ENCODE measurements at places on chromosomes 7 and 10.

GRCh38 chr7:145850636-145851035 lies 266.0 kb upstream of the CNTNAP2 start:
- DNase-seq = no peak

DNA sequence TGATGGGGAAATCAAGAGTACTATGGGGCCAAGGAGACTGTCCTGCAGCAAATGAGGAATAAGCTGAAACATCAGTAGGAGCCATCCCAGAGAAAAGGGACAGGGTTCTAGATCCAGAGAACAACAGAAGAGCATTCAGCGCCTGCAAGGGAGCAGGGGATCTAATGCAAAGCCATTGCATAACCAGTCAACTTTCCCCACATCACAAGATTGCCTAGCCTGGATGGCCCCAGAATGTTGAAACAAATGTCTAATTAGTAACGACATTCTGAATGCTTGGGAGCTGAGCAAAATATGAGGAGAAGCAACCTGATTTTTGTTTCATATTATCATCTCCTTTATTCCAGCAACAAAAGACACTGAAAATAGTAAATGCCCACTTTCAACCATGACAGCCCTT lies 2.7 kb upstream of the MPP7 start:
- DNase-seq = no peak

DNA sequence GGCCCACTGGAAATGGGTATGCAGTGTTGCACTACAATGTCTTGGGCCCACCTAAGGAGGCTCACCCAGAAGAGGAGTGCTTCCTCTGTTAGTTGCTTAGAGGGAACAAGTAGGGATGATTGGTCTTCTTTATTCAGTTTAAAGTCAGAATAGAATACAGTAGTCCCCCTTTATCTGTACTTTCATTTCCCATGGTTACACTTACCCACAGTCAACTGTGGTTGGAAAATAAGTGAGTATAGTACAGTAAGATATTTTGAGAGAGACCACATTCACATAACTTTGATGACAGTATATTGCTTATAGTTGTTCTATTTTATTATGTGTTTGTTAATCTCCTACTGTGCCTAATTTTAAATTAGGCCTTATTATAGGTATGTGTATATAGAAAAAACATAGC lies 151.4 kb downstream of the COL28A1 start:
- no peak for DNase-seq

DNA sequence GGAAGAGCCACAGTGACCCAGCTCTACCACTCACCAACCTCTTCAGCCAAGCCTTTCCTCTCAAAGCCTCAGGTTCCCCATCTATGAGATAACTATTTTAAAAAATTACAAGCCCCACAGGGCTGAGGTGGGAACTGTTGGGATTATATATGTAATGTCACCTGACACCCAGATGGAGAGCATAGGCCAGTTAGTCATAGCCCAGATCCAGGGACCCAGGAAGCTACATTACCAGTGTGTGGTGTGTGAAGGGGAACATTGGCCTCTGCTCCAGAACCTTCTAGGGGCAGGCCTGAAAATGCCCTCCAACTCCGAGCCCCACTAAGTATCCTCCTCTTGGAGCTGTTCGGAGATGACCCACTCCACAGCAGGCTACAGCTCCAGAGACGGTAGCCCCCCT lies 162.4 kb downstream of the NRF1 start:
- DNase-seq = no peak

DNA sequence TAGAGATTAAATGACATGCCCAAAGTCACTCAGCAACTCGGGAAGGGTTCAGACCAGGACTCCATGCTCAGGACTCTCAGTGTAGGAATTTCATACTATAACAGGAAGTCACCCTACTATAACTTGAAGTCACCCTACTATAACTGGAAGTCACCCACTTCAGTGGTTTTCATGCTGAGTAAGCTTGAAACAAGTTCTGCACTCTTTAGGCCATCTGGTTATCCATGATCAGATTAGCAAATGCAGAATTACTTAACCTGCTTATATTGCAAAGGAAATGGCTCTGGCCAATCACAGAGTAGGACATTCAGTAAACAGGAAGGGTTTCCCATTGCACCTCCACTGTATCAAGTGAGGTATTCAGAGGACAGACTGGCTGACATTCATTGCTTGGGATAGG lies 1240.4 kb downstream of the GATA3 start:
- no peak for DNase-seq

GRCh38 chr10:48512861-48513260 lies 92.0 kb downstream of the ARHGAP22 start:
- no peak for DNase-seq

- DNase-seq = no peak
These were observed 22.2 kb downstream of the TSPAN15 start for GRCh38 chr10:69473304-69473990.

- no peak for DNase-seq
These were observed 75.9 kb upstream of the MAGI2 start for GRCh38 chr7:79529214-79529880.

DNA sequence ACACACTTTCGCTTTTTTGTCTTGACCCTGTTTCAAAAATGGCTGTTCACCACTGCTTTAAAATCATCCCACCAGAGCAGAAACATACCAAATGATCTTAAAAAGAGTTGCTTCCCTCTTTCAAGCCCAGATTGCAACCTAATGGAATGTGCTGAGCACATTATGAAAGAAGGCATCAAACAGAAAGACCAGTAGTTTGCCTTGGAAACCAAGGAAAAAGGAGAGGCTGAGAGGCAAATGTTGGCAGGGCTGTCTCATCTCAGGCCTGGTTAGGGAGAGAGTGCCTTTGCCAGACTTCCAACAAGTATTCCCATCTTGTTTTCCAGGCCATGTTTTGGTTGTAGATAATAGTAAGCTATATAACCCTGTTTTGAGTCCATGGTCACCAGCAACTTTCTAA lies 64.3 kb downstream of the ABCB4 start:
- DNase-seq = no peak

GRCh38 chr10:132802694-132803320 lies 16.9 kb upstream of the NKX6-2 start:
- no peak for DNase-seq

- DNase-seq = no peak
These were observed 120.4 kb upstream of the STEAP1 start for GRCh38 chr7:90033850-90034249.

DNA sequence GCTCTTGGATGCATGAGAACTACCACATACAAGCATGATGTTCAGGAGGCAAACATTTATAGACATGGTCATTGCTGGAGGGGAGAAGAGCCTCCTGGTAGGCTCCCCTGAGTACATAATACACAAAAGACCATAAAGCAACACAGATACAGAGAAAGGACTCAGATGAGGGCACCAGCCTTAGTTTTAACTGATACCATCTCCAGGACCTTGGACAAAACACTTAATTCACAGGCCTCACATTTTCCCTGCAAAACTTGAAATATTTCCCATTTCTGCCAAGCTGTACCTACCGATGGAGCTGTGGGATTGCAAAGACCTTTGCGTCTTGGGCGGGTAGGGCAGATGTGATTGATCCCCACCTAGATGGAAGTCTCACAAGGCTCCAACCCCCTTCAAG lies 16.7 kb upstream of the ZNF488 start:
- no peak for DNase-seq

DNA sequence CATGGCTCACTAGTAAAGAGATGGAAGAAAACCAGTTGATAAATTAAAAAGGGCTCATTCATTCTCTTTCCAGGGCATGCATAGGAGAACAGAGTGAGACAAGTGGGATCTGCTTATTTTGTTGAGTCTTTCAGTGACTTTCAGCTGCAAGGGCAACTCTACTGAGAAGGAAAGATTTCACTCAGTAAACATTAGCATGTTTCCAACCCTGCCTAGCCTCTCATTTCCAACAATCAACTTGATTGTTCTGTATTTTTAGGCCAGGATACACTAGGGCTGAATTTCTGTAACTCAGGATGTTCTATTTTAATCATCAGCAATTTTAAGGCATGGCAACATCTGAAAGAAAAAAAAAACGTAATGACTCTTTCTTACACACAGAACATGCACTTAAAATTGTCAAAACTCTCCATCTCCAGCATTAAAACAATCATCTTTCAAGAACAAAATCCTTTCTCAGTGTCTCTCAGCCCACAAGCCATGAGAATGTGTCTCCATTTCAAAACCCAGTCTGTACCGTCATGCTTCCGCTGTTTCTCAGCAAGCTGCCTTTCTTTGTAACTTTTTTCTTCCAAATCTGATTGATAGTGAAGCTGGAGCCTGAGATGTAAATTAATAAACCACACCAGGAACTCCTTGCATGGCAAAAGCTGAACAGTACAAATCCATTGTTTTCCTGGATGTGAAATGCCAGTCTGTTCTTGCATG lies 147.2 kb upstream of the KLF14 start:
- no peak for DNase-seq

DNA sequence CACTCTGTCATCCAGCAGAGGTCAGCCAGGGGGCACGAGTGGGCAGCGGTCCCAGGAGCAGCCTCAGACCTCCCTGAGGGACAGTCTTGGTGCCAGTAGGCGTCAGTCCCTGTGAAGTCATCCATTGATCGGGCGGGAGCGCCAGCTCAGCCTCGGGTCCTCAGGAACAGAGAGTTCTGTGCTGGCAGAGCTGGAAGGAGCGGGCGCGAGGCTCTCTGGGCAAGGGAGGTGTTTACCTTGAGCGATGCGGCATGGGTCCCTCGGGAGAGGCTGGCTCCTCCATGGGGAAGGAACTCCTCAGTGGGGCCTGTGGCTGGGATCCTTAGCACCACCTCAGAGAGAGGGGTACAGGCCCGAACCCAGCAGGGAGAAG lies 101.1 kb upstream of the PPIF start:
- peak; percentile 76 for DNase-seq

DNA sequence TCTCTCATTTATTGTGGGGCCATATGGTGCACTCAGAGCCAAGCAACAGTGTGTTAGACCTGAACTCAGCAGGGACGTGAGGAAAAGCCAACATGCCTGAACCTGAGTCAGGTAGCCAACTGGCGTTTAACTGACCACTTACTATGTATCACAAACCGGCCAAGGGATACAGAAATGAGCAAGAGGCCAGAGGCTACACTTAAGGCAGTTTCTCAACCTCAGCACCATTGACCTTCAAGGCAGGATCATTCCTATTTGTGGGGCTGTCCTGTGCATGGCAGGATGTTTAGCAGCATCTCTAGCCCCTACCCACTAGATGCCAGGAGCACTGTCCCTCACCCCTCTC lies 103.5 kb upstream of the NANOS1 start:
- DNase-seq = no peak

- DNase-seq = no peak
These were observed 135.9 kb downstream of the ARHGAP12 start for GRCh38 chr10:31792745-31793144.

DNA sequence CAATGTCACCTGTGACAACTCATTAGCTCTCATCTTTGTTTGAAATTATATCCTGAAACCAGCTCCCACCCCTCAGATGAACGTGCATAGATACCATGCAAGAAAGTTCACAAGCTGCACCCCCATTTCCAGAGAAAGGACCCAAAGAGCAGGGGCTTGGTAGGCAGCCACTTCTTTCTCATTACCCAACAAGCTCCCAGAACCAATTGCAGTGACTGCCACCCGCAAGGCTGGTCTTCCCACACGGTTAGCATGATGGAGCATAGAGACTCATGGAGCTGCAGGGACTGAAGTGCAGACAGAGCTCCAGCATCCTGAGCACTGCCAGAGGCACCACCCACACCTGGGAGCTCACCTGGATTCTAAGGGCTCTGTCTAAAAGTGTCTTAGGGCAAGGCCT lies 28.5 kb downstream of the FRMPD2 start:
- no peak for DNase-seq
